Lung (tissue), 17 donors: ENCODE measurements at places on chromosomes 1 and 21. TPM values are rescaled to one million over a fixed set of nuclear protein-coding genes. Genes with fewer than 3 reads are reported as not detected.

Gene TRIM63
- 0.12 TPM for polyA plus RNA-seq

Gene PFKFB2
- 28.4 TPM for polyA plus RNA-seq

Gene HAPLN2
- polyA plus RNA-seq: 0.31 TPM

Gene CFAP141
- 3.7 TPM for polyA plus RNA-seq

Gene OLFM3
- not detected for polyA plus RNA-seq

Gene KRTAP13-2
- not detected for polyA plus RNA-seq

Gene ARID4B
- polyA plus RNA-seq: 15.9 TPM

Gene AMY1B
- polyA plus RNA-seq: 2.7 TPM

Gene RSPO1
- 0.93 TPM for polyA plus RNA-seq

Gene APCS
- not detected for polyA plus RNA-seq

Gene MTF2
- polyA plus RNA-seq: 8.8 TPM

Gene CELA2A
- polyA plus RNA-seq: 0.20 TPM

Gene RIMS3
- 1.3 TPM for polyA plus RNA-seq

Gene TNFAIP8L2
- polyA plus RNA-seq: 31.8 TPM

GRCh38 chr1:176183618-176184017, 23.5 kb downstream of the COP1 start:
- no peak for DNase-seq

- peak; percentile 98 for DNase-seq
Observed at GRCh38 chr1:226034482-226034881, 28.0 kb upstream of the H3-3A start.

GRCh38 chr1:168360151-168361021, 79.7 kb downstream of the TBX19 start:
- peak; percentile 75 for DNase-seq

- DNase-seq: peak; percentile 3
Observed at GRCh38 chr1:60044881-60045280, 28.7 kb downstream of the C1orf87 start.

- DNase-seq: peak; percentile 76
Observed at GRCh38 chr1:36365381-36365780, 20.3 kb downstream of the STK40 start.

GRCh38 chr1:184494929-184495328, 108.1 kb downstream of the C1orf21 start:
- DNase-seq: no peak

GRCh38 chr1:214438530-214438929, 112.9 kb downstream of the PTPN14 start:
- no peak for DNase-seq

DNA sequence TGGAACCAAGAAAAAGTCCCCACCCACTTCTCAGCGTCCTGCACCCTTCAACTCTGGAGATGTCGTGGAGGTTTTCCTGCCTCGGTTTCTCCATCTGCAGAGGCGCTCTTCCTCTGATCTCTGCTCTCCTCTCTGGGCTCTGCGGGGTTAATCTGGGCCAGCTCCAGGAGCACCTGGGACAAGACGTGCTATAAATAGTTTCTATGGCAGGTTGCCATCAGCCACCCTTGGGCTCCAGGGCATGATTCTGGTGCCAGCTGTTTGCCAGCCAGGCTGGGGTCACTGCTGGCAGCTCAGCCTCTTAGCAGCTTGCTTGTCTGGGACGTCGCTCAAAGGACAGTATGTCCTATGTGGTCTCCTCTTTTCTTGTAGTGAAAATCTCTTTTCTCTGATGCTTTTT, 137.1 kb downstream of the ACTL8 start:
- no peak for DNase-seq

- peak; percentile 76 for DNase-seq
Observed at GRCh38 chr1:43067977-43068751, 103.9 kb downstream of the EBNA1BP2 start.

- DNase-seq: no peak
Observed at GRCh38 chr1:164768619-164769018, 209.6 kb downstream of the PBX1 start.

DNA sequence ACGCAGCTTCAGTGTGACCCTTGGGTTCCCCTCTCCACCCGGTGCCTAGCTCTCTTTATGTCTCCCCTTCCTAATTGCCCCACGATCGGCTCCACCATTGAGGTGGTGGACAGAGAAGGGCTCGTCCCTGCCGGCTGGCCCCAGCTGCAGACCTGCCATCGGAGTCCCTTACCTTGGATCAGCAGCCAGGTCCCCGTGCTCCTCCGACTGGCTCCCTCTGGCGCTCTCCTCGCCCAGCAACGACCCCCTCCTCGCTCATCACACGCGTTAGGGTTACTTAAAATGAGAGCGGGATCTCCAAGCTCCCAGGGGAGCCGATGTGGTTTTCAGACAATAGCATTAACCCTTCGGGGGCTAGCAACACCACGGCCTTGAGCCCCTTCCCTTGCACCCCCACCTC, 8.1 kb upstream of the ETV3L start:
- DNase-seq: no peak

GRCh38 chr1:32925403-32926162, 24.4 kb upstream of the TMEM54 start:
- peak; percentile 73 for DNase-seq

DNA sequence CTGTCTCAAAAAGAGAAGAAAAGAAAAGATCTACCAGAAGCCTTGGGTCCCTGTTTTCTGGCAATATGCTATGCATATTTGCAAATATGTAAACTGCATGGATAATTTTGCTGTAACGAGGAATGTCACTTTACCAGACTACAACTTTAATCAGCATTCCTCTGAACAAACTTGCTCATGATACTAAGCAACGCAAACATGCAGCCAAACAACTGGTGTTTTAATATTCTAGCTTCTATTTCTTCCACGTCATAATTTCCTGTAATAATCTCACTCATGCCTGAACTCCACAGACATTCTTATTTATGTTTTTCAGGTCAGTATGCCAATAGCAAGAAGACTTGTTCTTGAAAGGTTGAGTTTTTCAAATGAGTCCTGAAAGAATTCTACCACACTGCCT, 114.1 kb downstream of the SIM2 start:
- no peak for DNase-seq

DNA sequence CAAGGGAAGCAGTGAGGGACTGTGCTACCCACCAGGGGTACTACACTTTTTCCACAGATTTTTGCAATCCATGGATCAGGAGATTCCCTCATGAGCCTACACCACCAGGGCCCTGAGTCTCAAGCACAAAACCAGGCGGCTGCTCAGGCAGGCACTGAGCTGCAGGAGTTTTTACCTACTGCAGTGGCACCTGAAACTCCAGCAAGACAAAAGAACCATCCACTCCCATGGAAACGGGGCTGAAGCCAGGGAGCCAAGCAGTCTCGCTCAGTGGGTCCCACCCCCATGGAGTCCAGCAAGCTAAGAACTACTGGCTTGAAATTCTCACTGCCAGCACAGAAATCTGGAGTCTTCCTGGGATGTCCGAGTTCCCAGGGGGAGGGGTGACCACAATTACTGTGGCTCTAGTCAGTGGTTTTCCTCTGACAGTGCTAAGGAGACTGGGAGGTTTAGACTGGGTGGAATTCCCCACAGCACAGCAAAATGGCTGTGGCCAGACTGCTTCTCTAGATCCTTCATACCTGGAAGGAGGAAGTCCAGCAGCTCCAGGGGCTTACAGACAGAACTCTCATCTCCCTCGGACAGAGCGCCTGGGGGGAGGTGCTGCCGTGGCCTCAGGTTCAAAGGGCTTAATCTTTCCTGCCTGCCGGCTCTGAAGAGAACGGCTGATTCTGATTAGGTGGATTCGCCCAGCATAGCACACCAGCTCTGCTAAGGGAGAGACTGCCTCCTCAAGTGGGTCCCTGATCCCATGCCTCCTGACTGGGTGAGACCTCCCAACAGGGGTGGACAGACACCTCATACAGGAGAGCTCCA, 437.8 kb downstream of the LTN1 start:
- DNase-seq: no peak

GRCh38 chr1:202160377-202160940, at the start of gene PTPN7:
TSS of gene PTPN7 (minus strand) at chr1:202160602. CDS start at chr1:202159402, 1,200 bp downstream.
- no peak for DNase-seq

GRCh38 chr1:119489201-119489600, 17.8 kb upstream of the HSD3B1 start:
- DNase-seq: no peak

DNA sequence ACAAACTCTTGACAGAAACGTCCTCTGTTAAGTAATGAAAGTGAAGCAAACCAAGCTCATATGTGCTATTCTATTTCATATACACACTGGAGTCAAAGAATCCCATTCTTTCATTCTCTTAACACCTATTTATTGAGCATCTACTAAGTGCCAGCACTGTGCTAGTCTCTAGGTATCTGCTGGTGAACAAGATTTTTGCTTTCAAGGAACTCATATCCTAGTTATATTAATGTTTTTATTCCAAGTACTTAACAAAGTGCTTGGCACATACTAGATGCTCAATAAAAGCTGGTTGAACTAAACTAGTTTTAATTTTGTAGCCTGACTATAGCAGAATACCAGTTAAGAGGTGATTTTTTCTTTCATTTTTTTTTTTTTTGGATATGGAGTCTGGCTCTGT, 3.6 kb upstream of the RNF2 start:
- no peak for DNase-seq

GRCh38 chr1:37478890-37479254, 4.5 kb downstream of the ZC3H12A start:
- DNase-seq: no peak

- no peak for DNase-seq
Observed at GRCh38 chr1:221725735-221726672, 15.9 kb downstream of the DUSP10 start.

DNA sequence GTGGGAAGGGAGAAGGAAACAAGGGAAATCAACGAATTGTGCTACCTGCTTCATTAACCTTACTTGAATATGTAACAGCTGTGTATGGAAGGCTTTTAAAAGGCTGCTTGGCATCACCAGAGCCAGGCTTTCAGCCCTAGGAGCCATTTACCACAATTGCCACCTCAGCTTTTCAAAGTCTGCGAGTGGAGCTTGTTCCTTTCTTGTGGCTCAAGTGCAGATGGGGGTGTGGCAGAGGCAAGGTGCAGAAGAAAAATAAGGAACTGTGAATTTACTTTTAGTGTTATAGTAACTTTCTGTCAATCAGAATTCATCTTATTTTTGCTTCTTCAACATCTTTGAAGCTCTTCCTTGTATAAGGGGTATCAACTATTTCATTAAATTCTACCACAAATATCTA, 17.6 kb downstream of the CLCA2 start:
- no peak for DNase-seq
